ENCODE measurements at places on chromosomes 1 and 21.

DNA sequence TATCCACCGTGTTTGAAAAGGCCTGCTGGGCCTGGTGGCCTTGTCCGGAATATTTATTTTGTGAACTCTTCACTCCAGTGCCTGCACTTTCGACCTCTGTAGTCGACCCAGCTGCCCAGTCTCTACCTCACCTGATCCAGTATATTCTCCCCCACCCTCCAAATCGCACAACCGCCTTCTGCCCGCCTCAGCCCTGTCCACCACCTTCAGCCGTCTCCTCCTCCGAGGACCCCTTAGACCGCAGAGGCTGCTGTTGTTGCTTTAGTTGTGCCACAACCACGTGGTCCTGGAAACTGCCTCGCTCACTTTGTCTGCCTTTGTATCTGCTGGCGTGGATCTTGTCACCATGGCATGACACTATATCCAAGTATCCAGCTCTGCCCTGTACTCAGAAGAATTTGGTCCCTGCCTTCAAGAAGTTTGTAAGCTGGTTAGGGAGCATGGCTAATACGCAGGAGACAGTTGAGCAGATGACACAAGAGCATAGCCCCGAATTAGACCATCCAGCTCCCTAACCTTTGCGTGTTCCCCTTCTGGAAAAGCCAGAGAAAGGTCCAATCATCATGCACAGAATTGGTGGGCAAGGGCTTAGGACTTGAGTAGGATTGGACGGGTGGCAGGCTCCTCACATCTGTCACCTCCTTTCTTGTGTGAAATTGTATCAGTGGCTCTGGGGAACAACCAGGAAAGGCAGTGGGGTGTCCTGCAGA, 1.5 kb downstream of the PHGDH start:
- no peak for DNase-seq

DNA sequence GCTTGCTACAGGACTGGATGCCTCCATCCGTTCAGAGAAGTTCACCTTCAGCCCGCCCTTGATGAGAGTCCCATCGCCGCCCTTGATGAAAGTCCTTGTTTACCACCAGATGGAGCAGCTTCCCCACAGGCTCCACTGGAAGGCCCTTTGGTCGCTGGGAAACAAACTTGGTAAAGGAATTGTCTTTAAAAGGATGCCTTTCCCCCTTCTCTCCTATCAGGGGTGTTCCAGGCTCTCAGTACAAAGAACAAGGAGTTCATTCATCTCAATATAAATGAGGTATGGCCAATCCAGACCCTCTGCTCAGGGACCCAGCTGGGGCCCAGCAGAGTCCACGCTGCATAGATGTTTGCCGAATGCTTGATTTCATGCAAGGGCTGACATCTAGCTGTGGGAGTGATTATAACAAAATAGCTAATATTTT, 50.8 kb downstream of the CAPN9 start:
- DNase-seq, result no peak

DNA sequence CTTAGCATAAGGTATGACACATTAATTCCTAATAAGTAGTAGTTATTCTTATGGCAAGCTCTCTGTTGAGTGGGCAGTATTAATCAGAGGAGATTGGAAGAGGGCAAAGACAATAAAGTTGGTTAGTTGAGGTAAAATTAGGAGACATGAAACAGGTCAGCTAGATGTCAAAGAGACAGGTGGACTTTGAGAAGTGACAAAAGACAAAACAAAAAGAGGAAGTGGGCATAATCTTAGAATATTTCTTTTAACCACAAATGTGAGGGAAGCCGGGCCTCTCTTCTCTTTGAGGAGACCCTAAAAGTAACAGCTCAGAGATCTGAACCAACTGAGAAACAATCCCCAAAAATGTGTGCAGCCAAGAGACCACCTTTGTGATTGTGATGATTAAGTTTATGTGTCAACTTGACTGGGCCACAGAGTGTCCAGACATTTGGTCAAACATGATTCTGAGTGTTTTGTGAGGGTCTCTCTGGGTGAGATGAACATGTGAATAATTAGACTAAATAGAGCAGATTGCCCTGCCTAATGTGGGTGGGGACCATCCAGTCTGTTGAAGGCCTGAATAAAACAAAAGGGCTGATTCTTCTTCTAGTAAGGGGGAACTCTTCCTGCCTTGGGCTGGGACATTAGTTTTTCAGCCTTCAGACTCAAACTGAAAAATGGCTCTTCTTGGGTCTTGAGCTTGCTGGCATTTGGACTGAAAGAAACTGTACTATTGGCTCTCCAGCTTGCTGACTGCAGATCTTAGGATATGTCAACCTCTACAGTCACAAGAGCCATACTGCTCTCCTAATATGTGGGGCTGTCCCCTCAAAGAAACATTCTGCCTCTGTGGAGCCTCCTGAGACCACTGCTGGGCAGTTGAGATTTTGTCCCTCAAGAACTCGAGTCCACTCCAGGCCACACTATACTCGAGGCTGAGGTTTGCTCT, 40.0 kb downstream of the FCRL5 start:
- DNase-seq, result no peak

DNA sequence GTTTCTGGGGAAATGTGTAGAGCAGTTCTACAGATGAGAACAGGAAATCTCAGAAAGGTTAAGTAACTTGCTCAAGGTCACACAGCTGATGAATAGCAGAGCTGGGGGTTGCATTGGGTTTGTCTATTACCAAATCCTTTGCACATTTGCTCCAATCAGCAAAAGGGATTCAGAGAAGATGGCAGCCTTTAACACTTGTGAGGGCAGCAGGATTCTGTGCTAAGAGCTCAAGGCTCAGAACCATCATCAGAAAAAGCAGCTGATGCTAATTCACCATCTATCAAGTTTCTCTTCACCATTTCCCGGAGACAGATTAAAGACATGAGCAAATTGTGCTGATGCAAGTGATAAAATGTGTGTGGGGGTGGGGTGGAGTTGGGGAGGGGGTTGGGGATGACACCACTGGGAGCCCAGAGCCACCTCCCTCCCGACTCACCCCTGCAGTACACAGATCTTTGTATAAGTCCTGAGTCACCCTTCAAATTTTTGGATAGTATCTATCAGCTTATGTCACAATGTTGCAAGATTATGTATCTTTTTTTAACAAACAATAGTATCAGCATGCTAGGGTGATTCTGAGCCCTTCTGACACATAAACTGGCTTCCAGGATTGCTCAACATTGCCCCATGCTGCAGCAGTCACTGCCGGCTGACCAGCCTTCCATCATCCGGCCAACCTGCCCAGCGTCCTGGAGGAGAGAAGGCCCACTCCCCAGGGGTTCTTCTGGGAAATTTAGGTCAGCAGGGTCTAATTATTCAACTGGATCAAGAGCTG, 2.8 kb upstream of the SPSB1 start:
- DNase-seq, result no peak

GRCh38 chr1:234559902-234560676, 49.9 kb downstream of the IRF2BP2 start:
- no peak for DNase-seq

DNA sequence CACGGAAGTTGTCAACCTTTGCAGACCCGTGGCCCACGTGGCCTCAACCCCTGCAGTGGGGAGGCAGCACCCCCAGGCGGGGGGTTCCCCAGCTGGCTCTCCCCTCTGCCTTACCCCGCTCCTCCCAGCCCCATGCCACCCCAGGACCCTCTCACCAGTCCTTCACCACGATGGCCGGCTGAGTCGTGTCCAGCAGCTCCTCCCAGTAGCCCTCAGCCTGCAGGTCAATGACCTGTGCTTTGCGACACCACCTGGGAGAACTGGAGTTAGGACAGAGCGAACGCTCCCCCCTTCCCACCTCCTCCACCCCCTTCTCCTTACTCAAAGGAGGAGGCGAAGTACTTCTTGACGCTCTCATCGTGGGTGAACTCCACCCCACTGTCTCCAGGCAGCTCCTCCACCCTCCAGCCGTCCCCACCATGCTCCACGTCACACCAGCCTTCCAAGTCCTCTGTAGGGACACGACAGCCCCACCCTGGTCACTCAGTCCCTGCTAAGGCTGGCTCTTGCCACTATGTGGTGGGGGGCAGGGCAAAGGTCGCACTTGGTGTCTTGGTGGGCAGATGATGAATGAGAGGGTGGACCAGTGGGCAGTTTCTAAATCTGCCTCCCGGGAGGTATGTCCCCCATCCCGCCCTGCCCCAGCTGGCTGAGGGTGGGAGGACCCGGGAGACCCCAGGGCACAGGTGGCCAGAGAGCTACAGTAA, 4.5 kb downstream of the FBXO2 start:
- DNase-seq, result peak; percentile 78

- DNase-seq, result no peak
Measured at GRCh38 chr1:210617293-210617692, 288.6 kb downstream of the HHAT start.

DNA sequence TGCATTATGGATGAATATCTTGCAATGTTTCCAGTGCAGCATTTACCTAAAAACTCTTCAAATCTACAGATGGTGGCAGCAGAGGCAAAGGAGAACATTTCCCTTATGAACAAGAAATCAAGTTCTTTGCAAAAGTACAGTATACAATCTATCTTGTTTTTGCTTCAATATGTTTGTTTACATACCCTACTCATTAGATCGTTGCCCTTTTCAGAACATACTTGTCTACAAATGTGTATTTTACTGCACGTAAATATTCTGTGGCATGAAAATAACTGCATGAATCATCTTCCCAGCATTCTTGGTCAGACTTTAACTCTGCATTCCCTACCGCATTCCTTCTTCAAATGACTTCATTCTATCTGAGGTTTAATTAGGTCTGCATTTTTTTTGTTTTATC, 212.7 kb downstream of the ZP4 start:
- no peak for DNase-seq

DNA sequence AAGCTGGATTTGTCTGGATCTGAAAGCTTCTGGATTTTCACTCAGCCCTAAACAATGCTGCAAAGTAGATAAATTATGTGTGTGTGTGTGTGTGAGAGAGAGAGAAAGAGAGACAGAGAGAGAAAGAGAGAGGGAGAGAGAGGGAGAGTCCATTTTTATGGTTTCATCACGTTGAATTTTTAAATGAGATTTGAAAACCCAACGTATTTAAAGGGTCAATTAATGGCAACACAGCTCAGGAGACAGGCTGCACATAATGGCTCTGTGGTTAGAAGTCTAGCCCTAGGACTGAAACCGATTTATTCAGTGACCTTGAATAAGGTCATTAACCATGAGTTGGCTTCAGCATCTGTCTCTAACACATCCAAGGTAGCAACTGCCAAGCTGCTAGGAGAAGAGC, 35.3 kb upstream of the FMN2 start:
- DNase-seq, result no peak

DNA sequence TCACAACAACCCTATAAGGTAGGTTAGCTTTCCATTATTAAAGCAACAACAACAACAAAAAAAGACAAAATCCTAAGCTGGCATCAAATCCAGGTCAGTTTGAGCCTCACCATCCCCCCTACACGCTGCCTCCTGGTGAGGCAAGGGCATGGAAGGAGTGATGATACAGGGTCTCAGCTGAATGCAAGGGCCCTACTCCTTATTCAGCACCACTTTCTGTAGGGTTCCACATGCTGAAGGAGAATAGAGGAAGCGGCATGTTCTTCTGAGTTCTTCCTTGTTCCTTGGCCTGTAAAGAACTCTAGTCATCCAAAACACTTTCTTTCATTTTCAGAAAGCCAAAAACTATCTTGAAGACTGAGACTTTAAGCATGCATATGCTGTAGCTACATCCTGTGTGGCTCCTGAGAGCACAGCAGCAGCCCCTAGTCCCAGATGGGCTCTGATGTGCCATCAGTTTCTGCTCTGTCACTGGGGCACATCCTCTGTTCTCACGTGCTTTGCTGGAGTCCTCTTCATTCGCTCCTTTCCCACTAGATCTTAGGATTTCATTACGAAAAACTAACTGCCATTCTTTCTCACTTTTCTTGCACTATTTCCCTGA, 6.2 kb downstream of the ILDR2 start:
- no peak for DNase-seq

GRCh38 chr1:110434946-110435345, 16.0 kb upstream of the PROK1 start:
- no peak for DNase-seq

Data from upper lobe of left lung (tissue), 6 donors.